NCI-H1930 (cell line): ENCODE measurements at places on chromosomes 3 and 15.

- no peak for DNase-seq
These were observed 10.1 kb upstream of the MINDY2 start for GRCh38 chr15:58761010-58761388.

- no peak for DNase-seq
These were observed 892 bp downstream of the CD200R1L start for GRCh38 chr3:112845772-112846171.

- no peak for DNase-seq
These were observed 27.2 kb downstream of the PLD1 start for GRCh38 chr3:171783086-171783485.

DNA sequence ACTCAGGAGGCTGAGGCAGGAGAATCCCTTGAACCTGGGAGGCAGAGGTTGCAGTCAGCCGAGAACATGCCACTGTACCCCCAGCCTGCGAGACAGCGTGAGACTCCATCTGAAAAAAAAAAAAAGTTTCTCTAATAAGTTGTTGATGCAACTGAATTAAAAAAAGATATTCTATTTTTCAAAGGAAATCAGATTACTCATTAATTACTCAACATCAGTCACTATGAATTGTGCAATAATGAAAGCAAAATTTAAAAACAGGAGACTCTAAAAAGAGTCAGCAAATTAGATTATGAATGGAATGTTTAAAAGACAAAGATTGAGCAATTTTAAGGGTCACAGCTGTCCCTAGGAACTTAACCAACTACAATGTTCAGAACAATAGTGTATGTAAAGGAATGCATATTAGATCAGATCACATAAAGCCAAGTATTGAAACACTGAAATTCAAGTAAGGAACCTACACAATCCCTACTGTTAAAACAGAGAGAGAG lies 60.2 kb upstream of the SLC4A7 start:
- no peak for DNase-seq

DNA sequence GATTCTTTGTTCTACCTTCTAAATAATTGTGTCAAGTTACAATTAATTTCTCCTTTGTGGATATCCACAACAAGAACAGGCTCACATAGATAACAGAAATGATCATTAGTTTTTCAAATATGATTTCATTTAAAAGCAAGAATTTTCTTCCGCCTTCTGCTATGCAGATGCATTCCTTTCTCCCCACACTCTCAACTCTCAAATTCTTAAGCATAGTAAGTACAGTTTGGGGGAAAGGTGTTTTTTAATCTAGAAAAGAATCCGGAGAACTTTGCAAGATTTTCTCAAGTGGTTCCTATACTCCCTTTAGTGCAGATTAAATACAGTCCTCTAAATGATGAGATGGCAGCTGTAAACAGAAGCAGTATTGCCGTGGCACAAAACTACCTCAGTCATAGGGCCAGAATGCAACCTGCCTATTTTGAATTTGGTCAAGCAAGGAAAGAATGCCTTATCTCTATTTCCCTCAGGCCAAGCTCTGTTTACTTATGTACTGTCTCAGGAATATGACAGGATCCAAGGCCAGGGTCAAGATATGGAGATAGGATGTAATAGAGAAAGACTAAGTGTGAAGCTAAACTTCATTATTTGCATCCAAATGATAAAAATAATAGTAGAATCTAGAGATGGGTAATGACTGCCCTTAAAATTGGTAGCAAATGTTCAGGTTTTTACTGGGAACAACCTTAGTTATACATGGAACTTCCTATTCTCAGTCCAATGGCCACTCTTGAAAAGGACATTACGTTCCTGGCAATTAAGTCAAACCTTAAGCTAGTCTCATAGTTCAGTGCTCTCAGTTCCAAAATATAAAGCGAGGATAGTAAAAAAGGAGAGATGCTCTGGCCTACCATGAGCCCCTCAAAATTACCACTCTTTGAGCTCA lies 77.3 kb upstream of the PHLDB2 start:
- DNase-seq, result no peak

DNA sequence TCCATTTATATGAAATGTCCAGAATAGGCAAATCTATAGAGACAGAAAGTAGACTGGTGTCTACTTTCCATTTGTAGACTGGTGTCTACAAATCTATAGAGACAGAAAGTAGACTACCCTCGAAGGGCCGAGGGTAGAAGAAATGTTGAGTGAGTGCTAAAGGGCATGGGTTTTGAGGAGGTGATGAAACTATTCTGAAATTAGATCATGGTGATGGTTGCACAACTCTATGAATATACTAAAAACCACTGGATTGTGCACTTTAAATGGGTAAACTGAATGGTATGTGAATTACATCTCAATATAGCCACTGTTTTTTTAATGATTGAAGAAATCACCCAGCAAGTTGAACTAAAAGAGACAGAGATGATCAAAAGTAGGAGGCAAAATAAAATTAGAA lies 27.9 kb downstream of the TP53BP1 start:
- DNase-seq, result no peak

- no peak for DNase-seq
These were observed 25.1 kb upstream of the CDCP1 start for GRCh38 chr3:45171283-45171682.

- DNase-seq, result no peak
These were observed 18.5 kb downstream of the TNK2 start for GRCh38 chr3:195889870-195890295.

DNA sequence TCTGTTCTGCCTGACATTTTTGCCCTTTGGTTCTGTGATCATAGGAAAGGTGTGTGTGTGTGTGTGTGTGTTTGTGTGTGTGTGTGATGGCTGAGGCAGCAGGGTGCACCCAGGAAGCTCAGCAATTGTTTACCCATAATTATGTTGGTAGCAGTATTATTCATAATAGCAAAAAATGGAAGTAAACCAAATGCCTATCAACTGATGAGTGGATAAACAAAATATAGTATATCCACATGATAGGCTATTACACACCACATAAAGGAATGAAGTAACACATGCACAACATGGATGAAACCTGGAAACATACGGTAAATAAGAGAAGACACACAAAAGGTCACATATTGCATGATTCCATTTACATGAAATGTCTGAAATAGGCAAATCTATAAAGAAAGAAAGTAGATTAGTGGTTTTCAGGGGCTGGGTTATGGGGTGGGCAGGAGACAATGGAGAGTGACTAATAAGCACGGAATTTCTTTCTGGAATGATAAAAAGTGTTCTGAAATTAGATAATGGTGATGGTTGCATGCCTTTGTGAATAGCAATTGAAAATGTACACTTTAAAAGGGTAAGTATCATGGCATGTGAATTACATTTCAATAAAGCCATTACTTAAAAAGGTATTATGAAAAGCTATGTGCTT lies 167.2 kb downstream of the POLR2M start:
- no peak for DNase-seq

GRCh38 chr3:125231895-125232294 lies 19.3 kb upstream of the SLC12A8 start:
- no peak for DNase-seq

- DNase-seq, result no peak
These were observed 1099.5 kb downstream of the ROBO1 start for GRCh38 chr3:78668302-78668701.

DNA sequence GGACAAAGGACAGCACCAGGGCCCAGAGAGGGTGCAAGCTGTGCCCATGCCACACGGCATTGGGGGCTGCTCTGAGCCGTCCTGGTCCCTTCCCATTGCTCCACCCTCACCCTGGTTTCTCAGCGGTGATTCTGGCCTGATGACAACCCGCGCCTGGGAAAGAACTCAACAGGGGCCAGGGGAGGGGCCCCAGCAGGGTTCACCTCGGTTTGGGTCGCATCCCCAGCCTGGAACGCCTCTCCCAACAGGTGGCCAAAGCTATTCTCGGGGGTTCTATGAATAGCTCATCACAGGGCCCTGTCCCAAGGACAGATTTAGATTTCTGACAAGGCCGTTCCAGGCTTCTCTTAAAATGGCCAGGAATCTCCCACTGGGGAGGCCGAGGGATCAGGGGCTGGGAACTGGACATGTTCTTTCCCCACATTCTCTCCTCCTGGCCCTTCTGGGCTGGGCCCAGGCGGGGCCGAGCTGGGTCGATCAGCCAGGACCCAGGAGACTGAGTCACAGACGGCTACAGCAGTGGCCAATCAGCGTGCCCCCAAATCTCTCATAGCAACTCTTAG lies 17.9 kb downstream of the GRIP2 start:
- no peak for DNase-seq

GRCh38 chr15:77597804-77598453 lies 34.8 kb downstream of the LINGO1 start:
- no peak for DNase-seq

DNA sequence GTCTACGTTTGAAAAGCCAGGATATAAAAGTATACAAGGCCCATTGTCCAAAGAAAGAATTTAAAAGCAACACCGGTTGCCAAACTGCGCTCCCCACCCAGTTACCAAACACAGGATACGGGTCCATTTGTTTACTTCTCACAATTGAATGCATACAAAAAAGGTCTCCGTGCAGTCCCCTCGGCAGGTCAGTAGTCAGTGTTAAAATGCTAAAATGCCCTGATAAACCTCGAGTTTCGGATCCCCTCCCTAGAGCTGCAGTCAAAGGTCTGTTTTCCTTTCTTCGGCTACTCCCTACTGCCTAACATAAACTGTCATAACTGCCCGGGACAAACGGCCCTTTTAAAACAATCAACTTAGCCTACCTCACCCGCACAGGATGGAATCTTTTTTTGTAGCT lies 534.6 kb downstream of the FOXP1 start:
- no peak for DNase-seq

DNA sequence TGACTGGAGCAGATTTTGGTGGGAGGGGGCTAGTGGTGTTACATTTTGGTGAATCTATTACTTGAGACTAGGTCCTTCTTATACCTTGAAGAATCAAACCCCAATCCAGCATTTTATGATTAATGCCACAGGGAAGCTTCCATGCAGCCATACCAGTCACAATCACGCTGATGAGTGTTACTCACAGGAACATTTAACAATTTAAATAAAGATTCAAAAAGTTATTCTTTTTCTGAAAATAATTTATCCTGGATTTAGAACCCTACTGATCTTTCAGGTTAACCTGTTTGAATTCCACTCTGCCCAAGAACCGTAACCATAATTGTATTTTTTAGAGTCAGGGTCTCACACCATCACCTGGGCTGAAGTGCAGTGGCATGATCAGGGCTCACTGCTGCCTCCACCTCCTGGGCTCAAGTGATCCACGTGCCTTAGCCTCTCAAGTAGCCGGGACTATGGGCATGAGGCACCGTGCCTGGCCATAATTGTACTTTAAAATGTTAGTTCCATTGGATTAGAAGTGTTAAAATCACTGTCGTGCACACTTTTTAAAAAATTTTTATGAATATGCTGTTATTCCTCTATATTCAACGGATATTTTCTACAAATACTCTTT lies 929 bp upstream of the MTMR10 start:
- no peak for DNase-seq
